Foreskin fibroblast (primary cell): ENCODE measurements at places on chromosomes 11 and 22.

DNA sequence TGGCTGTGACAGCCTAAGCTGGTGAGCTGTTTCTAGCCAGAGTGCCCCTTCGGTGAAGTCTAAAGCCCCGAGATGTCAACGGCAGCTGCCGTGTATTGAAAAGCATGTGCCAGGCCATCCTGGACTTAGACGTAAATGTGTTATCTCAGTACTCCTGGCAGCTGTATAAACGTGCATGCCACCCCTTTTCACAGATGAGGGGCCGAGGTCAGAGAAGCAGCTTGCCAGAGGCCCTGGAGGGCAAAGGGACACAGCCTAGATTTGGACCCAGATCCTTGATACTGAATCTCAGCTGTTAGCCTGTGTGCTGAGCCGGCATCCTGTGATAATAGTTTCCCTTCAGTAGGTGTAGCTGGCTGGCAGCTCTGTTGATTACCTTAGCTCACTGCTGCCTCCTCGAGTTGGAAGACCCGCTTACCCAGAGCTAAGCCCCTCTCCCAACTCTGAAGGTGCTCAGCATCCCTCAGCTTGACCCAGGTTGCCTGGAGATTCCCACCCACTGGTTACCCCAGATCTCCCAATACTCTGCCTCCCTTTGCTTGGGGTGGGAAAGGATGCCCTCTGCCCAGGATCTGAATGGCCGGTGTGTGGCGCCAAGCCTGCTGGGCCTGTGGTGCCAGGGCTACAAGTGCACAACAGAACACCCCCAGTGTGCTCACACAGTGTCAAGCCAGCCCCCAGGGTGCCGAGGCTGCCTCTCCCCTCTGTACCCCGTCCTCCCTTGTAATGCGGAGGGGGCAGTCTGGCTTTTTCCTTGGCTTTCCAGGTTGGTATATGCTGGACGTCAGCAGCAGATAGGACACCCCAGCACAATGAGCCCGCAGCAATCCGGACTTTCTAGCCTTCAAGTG, 59.8 kb upstream of the WNT7B start:
- DNase-seq, result peak; percentile 58

GRCh38 chr11:11420899-11421285, 67.8 kb upstream of the CSNK2A3 start:
- no peak for DNase-seq

- DNase-seq, result no peak
Measured at GRCh38 chr22:27518531-27519340, 282.8 kb downstream of the MN1 start.

- DNase-seq, result no peak
Measured at GRCh38 chr22:35580351-35581022, 36.6 kb downstream of the MB start.

DNA sequence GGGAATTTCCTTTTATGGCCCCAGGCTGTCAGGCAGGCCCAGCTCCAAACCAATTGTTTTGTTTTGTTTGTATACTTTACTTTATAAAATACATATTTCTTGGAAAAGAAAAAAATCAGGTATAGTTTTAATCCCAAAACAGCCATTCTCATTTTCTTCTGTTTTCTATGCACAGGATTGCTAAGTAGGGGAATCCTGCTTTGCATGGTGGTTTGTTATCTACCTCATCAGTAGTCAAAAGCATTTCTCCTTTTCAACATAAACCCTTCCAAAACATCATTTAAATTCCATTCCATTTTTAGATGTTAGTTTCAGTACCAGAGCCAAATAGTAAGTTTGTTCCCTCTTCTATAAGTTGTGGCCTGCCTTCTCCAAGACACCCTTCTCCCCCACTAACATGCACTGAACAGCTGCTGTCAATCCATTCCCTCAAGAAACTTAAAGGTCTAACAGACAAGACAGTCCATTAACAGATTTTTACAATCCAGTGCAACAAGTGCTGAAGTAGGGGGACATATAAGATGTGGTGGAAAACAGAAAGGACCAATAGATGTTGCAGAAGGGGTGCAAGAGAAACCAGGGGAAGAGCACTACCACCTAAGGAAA, 3.7 kb downstream of the ILK start:
- no peak for DNase-seq

- DNase-seq, result no peak
Measured at GRCh38 chr11:116414357-116414880, 358.4 kb downstream of the BUD13 start.

- DNase-seq, result no peak
Measured at GRCh38 chr11:104120493-104121137, 43.3 kb downstream of the PDGFD start.

GRCh38 chr11:2554338-2555207, 109.8 kb downstream of the KCNQ1 start:
- DNase-seq, result no peak

DNA sequence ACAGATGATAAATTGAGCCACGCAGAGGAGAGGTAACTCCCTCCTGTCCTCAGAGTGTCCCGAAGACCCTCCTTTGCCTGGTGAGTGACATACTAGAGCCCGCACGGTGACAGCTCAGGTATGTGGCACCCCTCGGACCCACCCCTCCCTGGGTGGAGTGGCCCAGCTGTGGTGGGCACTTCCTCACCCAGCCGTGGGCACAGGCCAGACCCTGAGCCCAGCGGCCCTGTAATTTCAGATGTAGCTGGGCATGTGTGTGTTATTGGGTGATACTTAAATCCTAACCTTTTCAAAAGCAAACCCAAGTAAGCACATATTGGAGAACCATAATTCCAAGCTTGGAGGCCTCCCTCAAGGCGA, 93.2 kb downstream of the WNT7B start:
- no peak for DNase-seq

GRCh38 chr22:23204125-23204488, 23.8 kb downstream of the BCR start:
- no peak for DNase-seq

DNA sequence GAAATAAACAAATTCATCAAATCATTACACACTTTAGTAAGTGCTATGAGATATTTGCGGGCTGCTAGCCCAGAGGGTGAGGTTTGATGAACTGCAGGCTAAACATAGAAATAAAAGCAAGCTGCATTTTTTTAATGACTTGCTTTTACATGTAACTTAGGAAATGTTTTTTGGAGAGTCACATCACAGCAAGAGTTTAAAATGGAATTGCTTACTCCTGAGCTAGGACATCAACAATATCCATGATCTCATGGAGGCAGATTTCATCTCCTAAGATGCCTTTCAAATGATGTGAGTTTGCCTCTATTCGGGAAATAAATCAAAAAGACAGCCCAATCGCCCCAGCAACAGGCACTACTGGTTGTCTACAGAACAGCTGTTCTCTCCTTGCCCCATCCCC, 73.4 kb upstream of the CD44 start:
- peak; percentile 60 for DNase-seq

GRCh38 chr11:113778111-113778910, 1.3 kb upstream of the CLDN25 start:
- DNase-seq, result peak; percentile 39

DNA sequence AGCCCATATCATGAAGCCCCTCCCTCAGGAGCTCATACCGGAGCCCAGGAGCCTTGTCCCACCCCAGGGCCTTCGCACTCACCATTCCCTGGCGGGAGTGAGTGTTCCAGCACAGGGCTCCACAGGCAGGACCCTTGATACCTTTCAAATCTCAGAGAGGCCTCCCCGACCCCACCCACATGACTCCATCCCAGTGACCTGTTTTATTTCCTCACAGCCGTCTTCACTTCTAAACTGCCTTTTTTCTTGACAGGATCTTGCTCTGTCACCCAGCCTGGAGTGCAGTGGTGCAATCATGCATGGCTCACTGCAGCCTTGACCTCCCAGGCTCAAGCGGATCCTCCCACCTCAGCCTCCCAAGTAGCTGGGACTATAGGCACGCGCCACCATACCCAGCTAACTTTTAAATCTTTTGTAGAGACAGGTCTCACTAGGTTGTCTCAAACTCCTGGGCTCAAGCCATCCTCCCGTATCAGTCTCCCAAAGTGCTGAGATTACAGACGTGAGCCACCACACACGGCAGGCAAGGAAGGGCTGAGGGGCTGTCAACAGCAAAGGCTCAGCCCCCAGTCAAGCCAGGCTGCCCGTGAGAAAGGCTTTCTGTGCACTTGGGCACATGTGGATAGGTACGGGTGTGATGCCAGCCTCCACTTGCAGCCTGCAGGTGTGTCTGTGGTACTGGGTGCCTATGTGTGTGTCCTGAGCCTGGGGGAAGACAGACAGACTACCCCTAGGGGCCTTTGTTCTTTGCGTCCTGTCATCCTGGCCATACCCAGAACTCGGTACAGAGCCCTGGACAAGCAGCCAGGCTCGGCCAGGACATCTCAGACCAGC, 9.3 kb downstream of the RPL3 start:
- peak; percentile 82 for DNase-seq

DNA sequence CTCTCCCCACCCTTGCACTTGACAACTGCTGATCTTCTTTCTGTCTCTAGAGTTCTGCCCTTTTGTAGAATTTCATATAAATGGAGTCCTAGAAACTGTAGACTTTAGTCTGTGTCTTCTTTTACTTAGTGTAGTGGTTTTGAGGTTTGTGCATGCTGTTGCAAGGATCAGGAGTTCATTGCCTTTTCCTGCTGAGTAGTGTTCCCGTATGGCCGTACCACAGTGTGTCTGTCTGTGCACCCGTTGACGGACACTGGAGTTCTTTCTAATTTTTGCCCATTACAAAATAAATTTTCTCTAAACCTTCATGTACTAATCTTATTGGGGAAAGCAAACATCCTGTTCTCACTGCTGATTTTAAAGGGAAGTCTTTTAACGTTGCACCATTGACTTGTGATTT, 138.1 kb downstream of the TBC1D22A start:
- no peak for DNase-seq

- DNase-seq, result no peak
Measured at GRCh38 chr11:48050304-48050703, 69.9 kb downstream of the PTPRJ start.

GRCh38 chr22:46649141-46650077, 29.2 kb downstream of the GRAMD4 start:
- peak; percentile 15 for DNase-seq
